HS-5 (cell line): ENCODE measurements at places on chromosomes 2 and 18.

GRCh38 chr2:239934571-239935171, 90.5 kb downstream of the NDUFA10 start:
- no peak for DNase-seq

GRCh38 chr2:85421260-85422071, 3.0 kb downstream of the SH2D6 start:
- DNase-seq = no peak

DNA sequence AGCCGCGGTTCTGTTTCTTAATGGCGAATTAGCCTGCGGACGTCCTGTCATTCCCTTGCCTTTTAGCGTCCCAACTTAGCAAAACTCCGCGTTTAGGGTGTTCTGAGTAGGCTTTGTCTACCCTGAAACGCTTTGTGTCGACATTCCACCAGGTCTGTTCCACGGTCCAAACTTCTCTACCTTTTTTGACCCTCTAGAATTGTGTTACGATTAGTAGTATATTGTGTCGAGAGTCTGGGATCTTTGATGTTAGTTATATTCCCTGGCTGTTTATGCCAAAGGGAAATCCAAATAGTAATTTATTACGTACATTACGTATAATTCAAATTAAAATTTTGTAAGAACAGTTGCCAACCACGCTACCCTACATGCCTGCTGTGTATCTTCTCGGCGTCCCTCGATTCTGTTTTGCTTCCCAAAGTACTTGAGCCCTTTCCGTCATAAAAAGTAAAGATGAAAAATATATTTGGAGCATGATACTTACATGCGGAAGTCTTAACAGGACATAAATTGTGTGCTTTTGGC, 495 bp upstream of the TTC32 start:
- no peak for DNase-seq

DNA sequence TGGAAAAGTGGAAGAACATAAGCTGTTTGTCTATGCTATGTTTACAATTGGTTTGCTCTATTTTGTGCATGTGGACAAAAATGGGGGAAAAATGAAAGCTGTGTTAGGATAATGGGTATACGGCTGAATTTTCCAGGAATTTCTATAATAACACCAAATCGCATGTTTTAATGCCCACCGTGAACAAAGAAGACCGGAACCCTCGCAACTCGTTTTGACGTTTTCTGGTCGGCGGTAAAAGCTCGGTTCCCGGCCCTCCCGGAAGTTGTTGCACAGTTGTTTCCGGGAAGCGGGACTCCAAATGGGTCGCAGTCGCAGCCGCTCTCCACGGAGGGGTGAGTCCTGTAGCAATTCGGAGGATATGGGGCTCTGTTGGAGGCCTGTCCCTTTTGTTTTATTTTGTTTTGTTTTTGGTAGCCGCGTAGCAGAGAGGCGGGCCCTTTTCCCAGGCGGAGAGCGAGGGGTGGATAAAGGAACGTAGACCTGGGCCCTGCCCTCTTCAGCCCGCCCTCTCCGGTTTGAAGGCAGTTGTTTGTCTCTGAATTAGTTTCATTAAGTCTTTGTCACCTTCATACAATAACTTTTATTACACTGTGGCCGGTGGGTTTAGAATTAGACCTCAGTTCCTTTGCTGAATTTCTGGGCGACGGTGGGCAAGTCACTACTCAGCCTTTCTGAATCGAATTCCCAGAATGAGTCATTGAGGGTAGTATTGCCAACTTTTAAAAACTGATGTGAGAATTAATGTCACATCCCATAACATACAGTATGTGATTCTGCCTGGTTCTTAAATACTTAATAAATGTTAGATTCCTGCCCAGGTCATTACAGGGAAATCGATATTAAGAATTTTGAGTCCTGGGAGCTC, at the start of gene SNRNP27:
Gene SNRNP27 (plus strand): TSS at position 273 of the 868 bp plus-strand sequence. CDS start 29 bp downstream, at position 302.
- DNase-seq = peak; percentile 49

DNA sequence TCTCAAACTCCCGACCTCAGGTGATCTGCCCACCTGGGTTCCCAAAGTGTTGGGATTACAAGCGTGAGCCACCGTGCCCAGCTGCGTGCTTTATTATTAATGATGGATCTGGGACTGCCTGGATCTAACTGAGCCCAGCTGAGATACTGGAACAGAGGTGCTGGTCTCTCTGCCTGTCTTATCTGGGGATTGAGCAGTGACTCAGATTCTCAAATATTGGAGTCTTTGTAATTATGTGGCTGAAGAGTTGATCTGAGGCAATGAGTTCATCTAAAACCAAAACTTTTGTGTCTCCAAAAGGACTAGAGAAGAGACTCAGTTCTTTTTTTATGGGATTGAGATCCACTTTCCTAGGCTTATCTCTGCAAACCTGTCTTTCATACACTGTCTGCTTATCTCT, 16.3 kb downstream of the PLEKHB2 start:
- DNase-seq = no peak

DNA sequence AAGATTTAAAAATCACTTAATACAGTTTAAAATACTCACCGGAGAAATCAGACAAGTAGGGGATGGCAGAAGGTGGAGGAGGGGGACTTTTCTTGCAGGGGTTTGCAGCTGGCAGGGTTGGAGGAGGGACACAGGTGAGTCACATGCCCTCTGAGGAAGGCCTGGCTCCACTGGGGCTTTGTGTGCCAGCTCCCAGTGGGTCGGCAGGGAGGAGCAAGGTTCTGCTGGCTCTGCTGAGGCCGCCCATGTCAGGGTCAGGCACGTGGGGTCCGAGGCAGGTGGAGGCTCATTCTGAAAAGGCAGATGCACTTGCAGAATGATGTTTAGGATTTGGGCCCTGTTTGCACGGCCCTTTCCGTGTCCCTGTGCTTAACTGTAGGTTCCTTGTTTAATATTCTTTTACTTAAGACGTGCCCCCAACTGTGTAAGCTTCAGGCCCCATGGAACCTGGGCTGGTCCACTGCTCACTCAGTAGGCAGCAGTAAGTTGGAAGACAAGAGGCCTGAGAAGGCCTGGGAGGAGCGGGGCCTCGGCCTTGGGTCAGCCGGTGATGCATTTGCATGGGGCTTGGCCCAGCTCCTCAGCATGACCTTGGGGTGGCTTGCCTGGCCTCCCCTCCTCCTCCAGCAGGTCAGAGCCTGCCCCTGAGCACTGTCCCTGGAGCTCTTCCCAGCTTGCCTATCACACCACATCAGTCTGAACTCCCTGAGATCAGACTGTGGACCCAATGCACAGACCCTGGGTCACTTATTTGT, 141.0 kb downstream of the GLI2 start:
- DNase-seq = no peak

- no peak for DNase-seq
Measured at GRCh38 chr2:37263839-37264238, 32.4 kb downstream of the NDUFAF7 start.

- DNase-seq = no peak
Measured at GRCh38 chr18:70126832-70127231, 78.7 kb downstream of the RTTN start.

- no peak for DNase-seq
Measured at GRCh38 chr2:8252997-8253694, 428.7 kb upstream of the ID2 start.

DNA sequence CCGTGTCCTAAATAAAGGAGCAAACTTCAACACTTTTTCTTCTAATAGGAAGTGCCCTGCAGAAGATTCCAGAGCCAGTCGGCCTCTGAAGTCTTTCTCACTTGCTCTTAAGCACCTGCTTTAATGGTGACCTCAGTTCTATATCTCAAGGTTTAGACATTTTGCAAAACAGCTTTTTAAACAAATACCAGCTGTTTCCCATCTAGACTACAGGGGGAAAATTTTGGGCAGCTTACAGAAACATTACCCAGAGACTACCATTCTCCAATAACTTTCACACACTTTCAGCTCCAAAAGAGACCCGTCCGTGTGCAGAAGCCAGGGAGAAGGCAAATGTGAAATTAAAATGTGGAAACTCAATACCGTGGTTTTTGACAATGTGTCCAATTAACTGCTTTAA, 285.3 kb upstream of the CCDC68 start:
- DNase-seq = no peak

- DNase-seq = no peak
Measured at GRCh38 chr2:159553727-159554126, 62.6 kb downstream of the BAZ2B start.

GRCh38 chr18:77207540-77207939, 42.1 kb upstream of the GALR1 start:
- peak; percentile 25 for DNase-seq

DNA sequence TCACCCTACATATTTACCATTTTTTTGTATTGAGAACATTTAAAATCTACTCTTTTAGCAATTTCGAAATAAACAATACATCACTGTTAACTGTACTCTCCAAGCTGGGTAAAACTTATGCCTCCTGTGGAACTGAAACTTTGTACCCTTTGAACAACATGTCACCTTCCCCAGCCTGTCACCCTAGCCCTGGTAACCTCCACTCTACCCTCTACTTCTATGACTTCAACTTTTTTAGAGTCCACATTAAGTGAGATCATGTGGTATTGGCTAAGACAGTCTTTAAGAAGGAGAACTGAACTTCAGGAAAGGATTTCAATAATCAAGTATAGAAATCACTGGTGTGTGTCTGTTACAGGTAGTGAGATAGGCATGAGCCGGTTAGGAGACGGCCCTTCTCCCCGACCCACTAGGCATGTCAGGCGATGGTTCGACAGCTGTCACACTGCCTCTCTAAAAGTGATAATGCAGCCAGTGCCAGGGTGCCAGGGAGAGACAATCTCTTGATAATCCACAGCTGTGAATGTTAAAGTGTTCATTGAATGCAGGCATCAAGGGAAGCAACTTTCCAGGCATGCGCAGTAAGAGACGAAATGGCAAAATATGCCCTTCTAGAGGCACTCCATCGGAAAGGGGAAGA, 74.6 kb upstream of the RNF152 start:
- DNase-seq = no peak

DNA sequence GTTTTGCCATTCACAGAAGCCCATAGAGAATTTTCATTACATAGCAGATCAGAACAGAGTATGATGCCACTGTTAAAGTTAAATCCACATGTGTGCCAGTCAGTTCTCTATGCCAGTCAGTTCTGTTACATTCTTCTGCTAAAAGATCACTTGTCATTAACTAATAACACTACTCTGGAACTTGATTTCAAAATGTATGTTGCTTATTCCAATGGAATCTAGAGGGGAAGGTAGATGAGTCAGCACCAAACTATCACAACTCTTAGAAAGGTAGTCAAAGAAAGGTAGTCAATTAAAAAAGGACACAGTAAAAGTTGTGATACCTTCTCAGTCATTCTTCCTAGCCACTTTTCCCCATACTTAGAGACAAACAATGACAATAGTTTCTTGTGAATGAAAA, 1214.4 kb downstream of the LRP1B start:
- no peak for DNase-seq

GRCh38 chr2:215787025-215787424, 226.3 kb downstream of the MREG start:
- no peak for DNase-seq
